ENCODE measurements at places on chromosomes 2 and 18. TPM values are rescaled to one million over a fixed set of nuclear protein-coding genes. Genes with fewer than 3 reads are reported as not detected.

GRCh38 chr2:220182790-220183189 is 555.4 kb downstream of the SLC4A3 start:
- no peak overlapping the region for H3K4me3 ChIP-seq
- no peaks in the 10 kb centered on the region for H3K27me3 ChIP-seq
- no peak overlapping the region for H3K27ac ChIP-seq
- H3K36me3 ChIP-seq = no peaks in the 10 kb centered on the region
- no peak for DNase-seq

DNA sequence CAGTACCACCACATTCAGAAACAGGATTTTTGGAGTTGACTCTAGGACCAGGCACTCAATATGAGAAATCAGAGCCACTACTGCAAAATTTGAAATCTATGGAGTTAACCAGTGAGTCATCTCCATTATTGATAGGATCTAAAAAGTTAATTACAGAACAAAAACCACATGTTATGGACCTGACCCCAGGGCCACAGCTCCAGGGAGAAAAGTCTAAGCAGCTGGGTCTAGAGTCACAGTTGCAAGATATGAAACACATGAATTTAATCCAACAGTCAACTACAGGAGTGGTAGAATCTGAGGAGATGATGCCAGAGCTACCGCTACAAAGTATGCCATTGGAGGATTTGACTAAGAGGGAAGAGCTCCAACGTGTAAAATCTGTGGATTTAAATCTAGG is 13.4 kb upstream of the ZNF512 start:
- H3K4me1 ChIP-seq = no peaks in the 10 kb centered on the region
- no peak overlapping the region for H3K27ac ChIP-seq
- no peak for DNase-seq

GRCh38 chr2:200788121-200788718 is 23.5 kb upstream of the BZW1 start:
- H3K4me3 ChIP-seq = no peak overlapping the region
- H3K27me3 ChIP-seq = no peaks in the 10 kb centered on the region
- H3K27ac ChIP-seq = no peak overlapping the region
- no peaks in the 10 kb centered on the region for H3K4me1 ChIP-seq

PSME4 gene
- total RNA-seq = 33.3 TPM
